A549 treated with Mapracorat at 1 μM for 4 hours (cell line): ENCODE measurements at places on chromosomes 3 and 15. TPM values are rescaled to one million over a fixed set of nuclear protein-coding genes. Genes with fewer than 3 reads are reported as not detected.

The SMCO1 gene
- total RNA-seq, result not detected in 5 replicates

The ACVR2B gene
- total RNA-seq, result 1.7 to 3.1 TPM (median 2.7 TPM) in 5 replicates

The TMEM108 gene
- total RNA-seq, result not detected in 5 replicates

The OIP5 gene
- total RNA-seq, result 12.7 to 14.7 TPM (median 13.9 TPM) in 5 replicates

The CSTA gene
- 0.93 to 1.4 TPM (median 1.1 TPM) in 5 replicates for total RNA-seq

The IGDCC3 gene
- total RNA-seq, result 0.09 to 0.19 TPM (median 0.12 TPM) in 5 replicates

The CLSTN2 gene
- total RNA-seq, result 0.02 to 0.08 TPM (median 0.04 TPM) in 5 replicates

The LCMT2 gene
- 5.7 to 8.3 TPM (median 6.8 TPM) in 5 replicates for total RNA-seq

The SOX2 gene
- total RNA-seq, result 0.45 to 0.53 TPM (median 0.49 TPM) in 5 replicates

The TRH gene
- not detected in 5 replicates for total RNA-seq

The TMC3 gene
- total RNA-seq, result not detected in 5 replicates

The C3orf85 gene
- total RNA-seq, result not detected in 5 replicates

The SST gene
- not detected in 5 replicates for total RNA-seq

The CHRNA3 gene
- 0.26 to 1.0 TPM (median 0.36 TPM) in 5 replicates for total RNA-seq

The RASGRF1 gene
- total RNA-seq, result 0.19 to 0.42 TPM (median 0.39 TPM) in 5 replicates

The OCA2 gene
- total RNA-seq, result 0.17 to 0.34 TPM (median 0.27 TPM) in 5 replicates

The CHRM5 gene
- 0.03 to 0.04 TPM in 2 of 5 replicates, not detected in the others for total RNA-seq

The ADAMTS17 gene
- 0.12 to 0.27 TPM (median 0.24 TPM) in 4 of 5 replicates, not detected in the other for total RNA-seq

The TRIM71 gene
- not detected in 5 replicates for total RNA-seq

The ZNF620 gene
- 1.4 to 1.8 TPM (median 1.5 TPM) in 5 replicates for total RNA-seq

The DUOX2 gene
- 0.02 to 0.06 TPM (median 0.03 TPM) in 4 of 5 replicates, not detected in the other for total RNA-seq

The NECTIN3 gene
- total RNA-seq, result 14.8 to 28.1 TPM (median 23.8 TPM) in 5 replicates

The DUOXA2 gene
- not detected in 5 replicates for total RNA-seq

The ST6GAL1 gene
- total RNA-seq, result 2.4 to 4.6 TPM (median 3.6 TPM) in 5 replicates

The TIMP4 gene
- 10.0 to 14.3 TPM (median 11.9 TPM) in 5 replicates for total RNA-seq

The MCTP2 gene
- not detected in 5 replicates for total RNA-seq

The CASR gene
- not detected in 5 replicates for total RNA-seq

The CYP19A1 gene
- total RNA-seq, result 0.15 to 0.52 TPM (median 0.30 TPM) in 5 replicates

The FOXL2NB gene
- 0.63 to 1.4 TPM (median 0.91 TPM) in 5 replicates for total RNA-seq

The DRD3 gene
- total RNA-seq, result not detected in 5 replicates

The TMEM207 gene
- not detected in 5 replicates for total RNA-seq

The PAQR5 gene
- total RNA-seq, result 68.2 to 104 TPM (median 99.3 TPM) in 5 replicates

The PSMA4 gene
- total RNA-seq, result 378 to 519 TPM (median 383 TPM) in 5 replicates

The ABI3BP gene
- 1.3 to 2.1 TPM (median 1.7 TPM) in 5 replicates for total RNA-seq

The HES1 gene
- 9.5 to 14.1 TPM (median 11.3 TPM) in 5 replicates for total RNA-seq

The CCR1 gene
- total RNA-seq, result not detected in 5 replicates

The OXTR gene
- 8.2 to 10.6 TPM (median 10.2 TPM) in 5 replicates for total RNA-seq

The GP9 gene
- not detected in 5 replicates for total RNA-seq

The SPESP1 gene
- not detected in 5 replicates for total RNA-seq

The CLDN18 gene
- total RNA-seq, result not detected in 5 replicates

The XCR1 gene
- total RNA-seq, result not detected in 5 replicates

The KLF15 gene
- 0.42 to 0.56 TPM (median 0.43 TPM) in 5 replicates for total RNA-seq

The GLDN gene
- total RNA-seq, result 0.06 to 0.27 TPM (median 0.14 TPM) in 3 of 5 replicates, not detected in the others

The FAM174B gene
- total RNA-seq, result 6.3 to 9.6 TPM (median 7.3 TPM) in 5 replicates

The HRH1 gene
- total RNA-seq, result 5.7 to 8.7 TPM (median 7.3 TPM) in 5 replicates

The SERPINI2 gene
- not detected in 5 replicates for total RNA-seq

The STAB1 gene
- 0.05 to 0.16 TPM (median 0.08 TPM) in 3 of 5 replicates, not detected in the others for total RNA-seq

The TYRO3 gene
- 13.4 to 17.3 TPM (median 15.8 TPM) in 5 replicates for total RNA-seq

The NLGN1 gene
- total RNA-seq, result not detected in 5 replicates

The SPG11 gene
- total RNA-seq, result 7.9 to 10.2 TPM (median 8.8 TPM) in 5 replicates

The MRPS25 gene
- 44.9 to 61.7 TPM (median 55.9 TPM) in 5 replicates for total RNA-seq

The FBXL2 gene
- total RNA-seq, result 5.5 to 8.3 TPM (median 7.5 TPM) in 5 replicates

The MGA gene
- 5.9 to 7.7 TPM (median 6.3 TPM) in 5 replicates for total RNA-seq

The PLSCR4 gene
- total RNA-seq, result 5.3 to 9.0 TPM (median 7.3 TPM) in 5 replicates

The FANCD2OS gene
- not detected in 5 replicates for total RNA-seq

The ZBTB47 gene
- total RNA-seq, result 5.0 to 7.1 TPM (median 6.4 TPM) in 5 replicates

The LRRIQ4 gene
- total RNA-seq, result not detected in 5 replicates

The GOLGA6D gene
- total RNA-seq, result 0.07 to 0.14 TPM in 2 of 5 replicates, not detected in the others

The BTLA gene
- not detected in 5 replicates for total RNA-seq
